ENCODE measurements at places on chromosomes 11 and 22.

- no peak for DNase-seq
These were observed 12.5 kb downstream of the PRR5L start for GRCh38 chr11:36308577-36308976.

GRCh38 chr11:17013548-17014320 lies 480 bp downstream of the PLEKHA7 start:
- peak; percentile 64 for DNase-seq

DNA sequence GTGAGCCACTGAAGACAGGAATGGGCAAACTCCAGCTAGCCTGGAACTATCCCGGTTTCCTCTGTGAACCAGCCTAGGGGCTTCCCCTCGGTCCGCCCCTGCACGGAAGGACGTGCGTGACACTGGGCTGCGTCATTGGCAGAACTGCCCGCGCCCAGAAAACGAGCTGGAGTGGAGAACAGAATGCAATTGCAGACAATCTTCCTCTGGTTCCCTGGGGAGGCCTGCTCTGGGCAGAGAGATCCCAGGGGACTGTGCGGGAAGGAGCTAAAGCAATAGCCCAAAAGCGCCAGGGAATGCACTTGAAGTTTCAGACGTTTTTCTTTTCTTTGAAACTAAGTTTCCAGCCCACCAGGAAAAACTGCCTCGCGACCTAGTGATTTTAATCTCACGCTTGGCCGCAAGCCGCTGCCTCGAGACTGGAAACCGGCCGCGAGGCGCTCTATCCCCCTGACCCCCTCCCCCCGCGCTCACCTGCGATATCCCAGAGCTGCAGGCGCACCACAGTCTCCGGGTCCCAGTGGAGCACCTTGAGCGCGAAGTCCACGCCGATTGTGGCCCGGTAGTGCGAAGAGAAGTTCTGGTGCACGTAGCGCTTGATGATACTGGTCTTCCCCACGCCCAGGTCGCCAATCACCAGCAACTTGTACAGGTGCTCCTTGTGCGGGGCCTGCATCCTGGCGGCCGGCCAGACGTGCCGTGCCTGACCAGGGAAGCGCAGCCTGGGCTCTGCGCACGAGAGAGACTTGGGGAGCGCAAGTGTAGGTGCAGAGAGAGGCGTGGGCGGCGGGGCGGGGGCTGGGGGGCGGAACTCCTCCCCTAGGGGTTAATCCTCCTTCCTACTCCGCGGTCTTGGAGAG lies at the start of gene RAB38:
Gene RAB38 (minus strand): TSS at position 735 of the 860 bp plus-strand sequence. CDS start 59 bp downstream, at position 676.
- DNase-seq = peak; percentile 80

GRCh38 chr11:10908215-10908951 lies 50.5 kb upstream of the ZBED5 start:
- no peak for DNase-seq

DNA sequence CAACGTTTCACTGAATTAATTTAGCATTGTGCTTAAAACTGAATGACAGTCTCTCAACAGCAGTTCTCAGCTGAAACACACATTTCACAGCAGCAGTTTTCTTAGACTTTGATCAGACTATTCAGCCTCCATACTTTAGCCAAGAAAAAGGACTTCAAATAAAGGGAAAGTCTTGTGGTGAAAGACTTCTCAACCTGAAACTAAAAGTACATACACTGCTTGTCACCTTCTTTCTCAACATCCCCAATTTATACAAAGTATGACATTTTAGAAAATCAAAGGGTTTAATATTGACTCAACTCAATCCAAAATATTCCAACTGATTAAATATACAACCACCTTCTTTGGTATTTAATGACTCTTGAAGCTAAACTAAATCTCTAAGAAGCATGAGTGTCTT lies 419.0 kb downstream of the LRRC4C start:
- no peak for DNase-seq

GRCh38 chr11:3894128-3894731 lies 38.8 kb downstream of the STIM1 start:
- no peak for DNase-seq

GRCh38 chr11:4559527-4560440 lies 14.8 kb downstream of the OR52M1 start:
- DNase-seq = no peak

- DNase-seq = no peak
These were observed 12.6 kb downstream of the CD5 start for GRCh38 chr11:61114913-61115312.

DNA sequence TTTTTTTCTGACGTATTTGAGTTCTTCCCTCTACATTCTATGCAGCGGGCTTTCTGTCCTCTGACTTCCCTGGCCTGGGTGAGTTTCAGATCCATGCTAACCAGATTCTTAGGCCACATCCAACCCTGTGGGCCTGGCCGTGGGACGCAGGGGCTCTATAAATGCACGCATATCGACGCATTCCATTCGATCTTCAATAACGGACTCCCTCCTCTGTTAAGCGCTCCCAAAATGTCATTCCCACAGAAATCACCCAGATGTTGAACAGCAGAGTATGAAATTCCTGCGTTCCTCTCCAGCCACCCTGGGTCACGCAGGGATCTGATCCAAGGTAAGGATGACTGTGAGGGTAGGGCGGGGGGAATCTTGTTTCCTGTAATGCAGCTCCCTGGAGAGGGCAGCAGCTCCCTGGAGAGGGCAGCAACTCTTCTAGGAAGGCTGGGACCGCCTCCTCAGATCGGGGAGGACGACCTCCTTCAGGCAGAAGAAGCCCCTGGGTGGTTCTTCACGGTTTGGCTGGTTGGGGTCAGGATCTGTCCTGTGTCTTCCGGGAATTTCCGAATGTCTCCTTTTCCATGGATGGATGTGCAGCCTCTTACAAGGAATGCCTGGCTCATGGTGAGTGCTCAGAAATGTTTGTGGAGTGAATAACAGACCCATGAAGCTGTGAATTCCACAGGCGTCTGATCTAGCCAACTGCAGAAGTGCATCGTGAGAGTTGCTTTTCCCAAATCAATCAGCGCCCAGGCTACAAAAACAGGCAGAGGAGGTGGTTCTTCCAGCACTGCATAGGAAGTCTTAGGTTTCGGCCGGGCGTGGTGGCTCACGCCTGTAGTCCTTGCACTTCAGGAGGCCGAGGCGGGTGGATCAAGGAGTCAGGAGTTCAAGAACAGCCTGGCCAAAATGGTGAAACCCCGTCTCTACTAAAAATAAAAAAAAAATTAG lies 12.2 kb downstream of the MRGPRD start:
- DNase-seq = peak; percentile 46

DNA sequence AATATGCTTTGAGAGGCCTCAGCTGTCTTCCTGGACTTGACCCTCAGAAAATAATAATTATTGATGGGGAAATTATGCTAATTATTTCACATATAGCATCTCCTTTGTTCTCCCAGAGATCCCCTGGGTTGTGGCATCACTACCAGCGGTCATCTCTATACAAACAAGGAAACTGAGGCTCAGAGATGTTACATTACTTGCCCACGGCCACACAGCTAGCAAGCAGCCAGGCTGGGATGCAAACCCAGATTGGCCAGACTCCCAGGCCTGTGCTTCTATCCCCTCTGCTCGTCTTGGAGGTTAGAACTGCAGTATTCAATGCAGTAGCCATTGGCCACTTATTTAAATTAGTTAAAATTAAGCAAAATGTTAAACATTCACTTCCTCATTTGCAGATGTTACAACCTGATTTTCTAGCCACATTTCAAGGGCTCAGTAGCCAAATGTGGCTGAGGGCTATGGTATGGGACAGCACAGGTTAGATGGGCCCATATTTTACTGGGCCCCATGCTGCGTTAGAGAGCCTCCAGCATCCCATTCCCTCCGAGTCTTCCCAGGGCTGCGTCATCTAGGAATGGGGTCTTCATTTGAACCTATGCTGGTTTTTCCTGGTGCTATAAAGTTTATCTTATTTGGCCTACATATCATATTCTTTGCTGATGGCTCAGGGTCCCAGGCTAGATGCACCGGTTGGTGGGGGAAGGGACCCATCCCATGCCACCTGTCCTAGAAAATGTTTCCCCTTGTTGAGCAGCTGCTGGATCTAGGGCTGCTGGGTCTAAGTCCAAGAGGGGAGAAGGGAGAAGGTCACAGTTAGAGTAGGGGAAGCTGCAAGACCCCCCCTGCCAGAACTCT lies 2.2 kb downstream of the SLC35C1 start:
- DNase-seq = no peak

DNA sequence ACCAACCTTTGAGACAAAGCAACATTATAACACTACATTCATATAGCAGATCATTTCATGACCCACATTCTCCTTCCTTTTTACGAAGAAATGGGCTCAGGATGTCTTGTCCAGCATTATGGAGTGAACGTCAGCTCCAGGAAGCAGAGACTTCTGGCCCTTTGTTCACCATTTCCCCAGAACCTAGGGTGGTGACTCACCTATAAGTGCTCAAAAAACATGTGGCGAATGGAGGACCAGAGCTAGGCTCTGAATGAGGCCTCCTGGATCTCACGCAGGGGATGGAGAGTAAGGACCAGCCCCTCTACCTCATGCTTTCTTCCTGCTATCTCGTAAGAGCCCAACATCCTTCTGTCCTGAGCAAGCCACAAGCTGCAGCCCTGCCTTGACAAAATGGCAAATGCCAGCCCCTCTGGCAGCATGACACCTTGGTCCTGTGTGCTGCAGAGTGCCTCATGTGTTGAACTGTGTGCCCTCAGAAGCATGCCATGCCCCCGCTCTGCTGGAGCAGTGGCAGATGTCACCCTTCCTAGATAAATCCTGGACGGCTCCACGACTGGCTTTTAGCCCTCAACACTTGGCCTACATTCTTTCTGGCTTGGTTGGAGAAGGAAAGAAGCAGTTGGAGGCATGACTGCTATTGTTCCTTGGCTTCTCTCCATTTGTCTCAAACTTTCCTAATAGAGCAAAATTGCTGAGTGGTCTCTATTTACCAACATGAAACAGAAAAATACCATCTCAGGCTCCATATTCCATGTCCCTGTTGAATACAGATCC lies 6.5 kb upstream of the ST3GAL4 start:
- no peak for DNase-seq

GRCh38 chr11:908273-908672 lies 2.3 kb downstream of the CHID1 start:
- no peak for DNase-seq

DNA sequence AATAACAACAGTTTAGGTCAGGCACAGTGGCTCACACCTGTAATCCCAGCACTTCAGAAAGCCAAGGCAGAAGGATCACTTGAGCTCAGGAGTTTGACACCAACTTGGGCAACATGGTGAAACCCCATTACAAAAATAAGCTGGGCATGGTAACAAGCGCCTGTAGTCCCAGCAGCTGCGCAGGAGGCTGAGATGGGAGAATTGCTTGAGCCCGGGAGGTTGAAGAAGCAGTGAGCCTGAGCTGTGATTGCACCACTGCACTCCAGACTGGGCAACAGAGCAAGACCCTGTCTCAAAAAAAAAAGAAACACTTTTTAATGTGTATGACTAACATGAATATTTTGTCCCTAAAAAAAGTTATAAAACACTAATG lies 24.5 kb upstream of the TFIP11 start:
- no peak for DNase-seq

GRCh38 chr11:118200497-118200896 lies 24.1 kb upstream of the SCN2B start:
- DNase-seq = no peak

- no peak for DNase-seq
These were observed 77.9 kb upstream of the ALX4 start for GRCh38 chr11:44387825-44388224.

GRCh38 chr22:36510384-36510783 lies 3.5 kb upstream of the FOXRED2 start:
- no peak for DNase-seq

GRCh38 chr11:93613231-93613831 lies 48.2 kb upstream of the CEP295 start:
- no peak for DNase-seq

DNA sequence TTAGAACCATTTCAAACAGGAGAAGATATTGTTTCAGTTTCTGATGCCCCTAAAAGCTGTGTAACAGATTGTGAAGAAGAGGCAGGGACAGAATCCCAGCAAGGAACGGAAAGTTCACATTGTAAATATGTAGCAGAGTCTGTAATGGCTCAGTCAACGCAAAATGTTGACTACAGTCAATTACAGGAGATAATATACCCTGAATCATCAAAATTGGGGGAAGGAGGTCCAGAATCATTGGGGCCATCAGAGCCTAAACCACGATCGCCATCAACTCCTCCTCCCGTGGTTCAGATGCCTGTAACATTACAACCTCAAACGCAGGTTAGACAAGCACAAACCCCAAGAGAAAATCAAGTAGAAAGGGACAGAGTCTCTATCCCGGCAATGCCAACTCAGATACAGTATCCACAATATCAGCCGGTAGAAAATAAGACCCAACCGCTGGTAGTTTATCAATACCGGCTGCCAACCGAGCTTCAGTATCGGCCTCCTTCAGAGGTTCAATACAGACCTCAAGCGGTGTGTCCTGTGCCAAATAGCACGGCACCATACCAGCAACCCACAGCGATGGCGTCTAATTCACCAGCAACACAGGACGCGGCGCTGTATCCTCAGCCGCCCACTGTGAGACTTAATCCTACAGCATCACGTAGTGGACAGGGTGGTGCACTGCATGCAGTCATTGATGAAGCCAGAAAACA lies 40.8 kb downstream of the IGLL1 start:
- DNase-seq = peak; percentile 73

- no peak for DNase-seq
These were observed 48.7 kb downstream of the C11orf58 start for GRCh38 chr11:16787035-16787742.

GRCh38 chr22:43247546-43248260 lies 60.8 kb upstream of the TTLL12 start:
- no peak for DNase-seq

- DNase-seq = no peak
These were observed 123.6 kb upstream of the TENM4 start for GRCh38 chr11:79564288-79564925.

DNA sequence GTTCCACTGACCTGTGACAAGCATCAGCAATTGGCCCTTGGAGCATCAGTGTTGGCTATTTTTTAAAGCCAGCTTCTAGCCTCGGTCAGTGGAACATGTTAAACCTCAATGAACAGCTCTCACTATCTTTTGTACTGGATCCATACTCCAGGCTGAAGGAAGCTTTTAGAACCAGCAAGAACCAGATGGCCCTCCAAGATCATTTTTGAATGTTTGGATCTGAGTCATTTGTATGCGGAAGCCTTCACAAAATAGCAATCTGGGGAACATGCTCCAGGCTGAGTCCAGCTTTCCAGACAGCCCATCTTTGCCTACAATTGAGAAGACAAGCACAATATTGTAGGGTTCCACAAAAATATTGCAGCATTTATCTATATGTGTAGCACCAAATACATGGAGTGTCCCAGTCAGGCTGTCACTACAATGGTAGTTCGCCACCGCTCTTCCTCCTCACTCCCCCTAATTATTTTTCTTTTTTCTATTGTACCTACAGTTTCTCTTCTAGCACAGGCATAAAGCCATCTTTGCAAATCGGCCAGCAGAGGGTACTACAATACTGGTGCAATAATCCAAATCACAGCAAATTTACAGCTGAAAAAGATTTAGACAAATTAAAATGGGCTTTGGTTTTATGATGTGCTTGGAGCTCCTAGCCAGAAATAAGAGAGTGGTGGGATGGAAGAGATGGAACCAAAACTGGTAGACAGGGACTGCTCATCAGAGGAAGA lies 177.4 kb upstream of the BLID start:
- DNase-seq = no peak

GRCh38 chr11:105673089-105673488 lies 63.2 kb downstream of the GRIA4 start:
- DNase-seq = peak; percentile 57

- DNase-seq = no peak
These were observed 25.6 kb upstream of the CD5 start for GRCh38 chr11:61076506-61077304.
